ENCODE measurements at places on chromosomes 12 and 14. TPM values are rescaled to one million over a fixed set of nuclear protein-coding genes. Genes with fewer than 3 reads are reported as not detected.

GRCh38 chr14:33996462-33996861 is 45.6 kb upstream of the EGLN3 start:
- no peak for DNase-seq

The ETV6 gene
- polyA plus RNA-seq = 13.1 TPM

- DNase-seq = no peak
These were observed 6.0 kb downstream of the VSX2 start for GRCh38 chr14:74245292-74245691.

The LRRC23 gene
- 21.0 TPM for polyA plus RNA-seq

DNA sequence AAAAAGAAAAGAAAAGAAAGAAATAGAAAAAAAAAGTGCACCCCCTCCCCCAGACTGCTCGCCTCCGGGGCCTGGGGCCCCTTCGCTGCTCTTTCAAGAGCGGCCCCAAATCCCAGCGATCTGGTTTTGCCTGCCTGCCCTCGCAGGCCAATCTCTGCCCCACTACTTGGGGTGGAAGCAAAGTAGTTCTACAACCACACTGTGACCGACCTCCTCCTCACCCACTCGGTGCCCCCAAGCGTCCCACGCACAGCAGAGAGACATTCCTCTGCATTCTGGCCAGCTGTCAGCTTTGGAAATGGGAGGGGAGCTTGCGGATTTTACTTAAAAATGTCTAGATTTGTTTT is 2.4 kb upstream of the TBX3 start:
- DNase-seq = no peak
